ENCODE measurements at places on chromosomes 7 and 10. TPM values are rescaled to one million over a fixed set of nuclear protein-coding genes. Genes with fewer than 3 reads are reported as not detected.

GRCh38 chr10:1526436-1527055, 210.8 kb downstream of the ADARB2 start:
- DNase-seq: peak; percentile 45
- no peaks in the 10 kb centered on the region for H3K27me3 ChIP-seq
- no peak overlapping the region for H3K27ac ChIP-seq
- H3K4me3 ChIP-seq: no peak overlapping the region
- no peaks in the 10 kb centered on the region for H3K4me1 ChIP-seq
- no peaks in the 10 kb centered on the region for H3K36me3 ChIP-seq

DNA sequence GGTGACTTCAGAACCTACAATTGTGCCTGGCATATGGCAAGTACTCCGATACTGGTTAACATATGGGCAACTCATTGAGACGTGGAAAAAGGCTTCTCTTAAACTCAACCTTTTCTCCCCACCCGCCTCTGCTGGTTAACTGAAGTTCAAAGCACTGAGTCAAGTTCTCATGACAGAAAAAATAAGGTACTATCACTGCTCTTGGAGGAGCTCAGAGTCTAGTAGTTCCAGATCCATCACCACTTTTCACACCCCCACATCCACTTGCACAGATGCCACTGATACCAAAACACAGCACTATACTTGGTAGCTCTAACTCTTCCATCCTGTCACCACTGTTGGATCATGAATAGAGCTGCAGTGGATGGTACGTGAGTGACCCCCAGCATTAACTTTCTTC, 36.2 kb downstream of the CCDC6 start:
- peaks cover 16% of the 10 kb centered on the region for H3K4me1 ChIP-seq
- no peak overlapping the region for H3K27ac ChIP-seq
- DNase-seq: no peak

GRCh38 chr10:60380781-60381180, 8.9 kb downstream of the ANK3 start:
- no peak overlapping the region for H3K27ac ChIP-seq
- DNase-seq: no peak
- H3K4me1 ChIP-seq: peaks cover 4% of the 10 kb centered on the region

DNA sequence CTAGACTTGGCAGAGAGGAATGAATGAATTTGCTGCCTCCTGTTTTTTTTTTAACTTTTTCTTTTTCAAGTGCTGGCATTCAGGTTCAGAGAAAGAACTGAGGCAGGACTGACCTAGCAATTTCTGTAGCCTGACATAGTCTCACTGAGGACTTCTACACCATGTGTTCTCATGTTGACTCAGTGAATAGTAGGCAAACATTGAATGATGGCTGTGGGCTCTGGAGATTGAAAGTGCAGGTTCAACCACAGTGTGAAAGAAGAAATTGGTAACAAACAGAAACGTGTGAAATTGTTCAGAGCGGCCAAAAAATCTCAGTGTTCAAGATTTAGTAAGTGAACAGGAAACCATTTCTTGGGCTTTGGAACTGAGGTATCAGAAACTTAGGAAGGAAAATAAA, 322.4 kb upstream of the GHITM start:
- H3K4me3 ChIP-seq: no peak overlapping the region
- no peak overlapping the region for H3K27ac ChIP-seq
- no peaks in the 10 kb centered on the region for H3K4me1 ChIP-seq

DNA sequence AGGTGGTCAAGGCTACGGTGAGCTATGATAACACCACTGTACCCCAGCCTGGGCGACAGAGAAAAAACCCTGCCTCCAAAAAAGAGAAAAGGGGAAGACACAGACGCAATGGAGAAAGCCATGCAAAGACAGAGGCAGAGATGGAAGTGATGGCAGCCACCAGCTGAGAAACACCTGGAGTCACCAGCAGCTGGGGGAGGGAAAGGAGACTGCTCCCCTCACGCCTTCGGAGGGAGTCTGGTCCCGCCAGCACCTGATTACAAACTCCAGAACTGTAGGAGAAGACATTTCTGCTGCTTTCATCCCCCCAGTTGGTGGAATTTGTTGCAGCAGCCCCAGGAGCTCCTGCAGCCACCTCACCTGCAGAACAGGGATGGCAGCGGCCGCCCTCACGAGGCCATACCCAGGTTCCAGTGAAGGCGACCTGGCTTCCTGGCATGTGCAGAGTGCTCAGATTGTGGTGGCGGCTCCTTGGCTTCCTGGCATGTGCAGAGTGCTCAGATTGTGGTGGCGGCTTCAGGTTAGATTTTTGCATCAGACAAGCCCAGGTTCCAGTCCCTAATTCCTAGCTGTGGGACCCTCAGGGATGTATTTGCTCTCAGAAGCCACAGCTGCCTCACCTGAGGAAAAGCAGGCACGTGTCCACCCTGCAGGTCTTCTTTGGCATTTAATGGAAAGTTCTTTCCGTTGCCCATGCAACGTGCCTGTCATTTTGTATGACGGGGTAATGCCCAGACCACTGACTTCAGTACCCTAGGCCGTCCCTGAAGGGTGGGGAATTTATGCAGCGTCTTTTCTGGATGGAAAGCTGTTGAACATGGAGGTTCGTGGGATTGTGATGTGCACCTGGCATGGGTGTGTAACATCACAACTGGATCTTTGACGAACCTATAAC, 182.9 kb downstream of the EBF3 start:
- H3K4me3 ChIP-seq: no peak overlapping the region
- peak; percentile 42 for DNase-seq
- no peaks in the 10 kb centered on the region for H3K36me3 ChIP-seq
- H3K27me3 ChIP-seq: no peaks in the 10 kb centered on the region
- H3K4me1 ChIP-seq: no peaks in the 10 kb centered on the region

DNA sequence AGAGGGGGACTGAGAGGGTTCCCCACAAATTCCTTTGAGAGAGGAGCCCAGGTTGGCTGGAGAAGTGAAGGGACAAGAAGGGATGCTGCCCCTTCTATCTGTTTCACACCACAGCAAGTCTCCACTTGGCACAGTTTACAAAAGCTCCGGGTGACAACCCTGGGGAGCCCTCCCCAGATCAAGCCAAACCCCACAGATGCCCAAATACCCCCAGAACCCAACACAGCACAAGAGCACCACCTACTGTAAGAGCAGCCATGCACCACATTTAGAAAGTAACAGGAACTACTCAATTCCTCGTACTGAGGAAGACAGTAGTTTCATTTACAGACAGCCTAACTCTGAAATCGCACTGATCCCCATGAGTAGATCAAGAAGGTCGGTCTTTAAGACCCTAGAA, 67.8 kb upstream of the ATP6V0A4 start:
- H3K36me3 ChIP-seq: peaks cover 5% of the 10 kb centered on the region
- H3K27ac ChIP-seq: no peak overlapping the region
- H3K27me3 ChIP-seq: no peaks in the 10 kb centered on the region
- DNase-seq: no peak

DNA sequence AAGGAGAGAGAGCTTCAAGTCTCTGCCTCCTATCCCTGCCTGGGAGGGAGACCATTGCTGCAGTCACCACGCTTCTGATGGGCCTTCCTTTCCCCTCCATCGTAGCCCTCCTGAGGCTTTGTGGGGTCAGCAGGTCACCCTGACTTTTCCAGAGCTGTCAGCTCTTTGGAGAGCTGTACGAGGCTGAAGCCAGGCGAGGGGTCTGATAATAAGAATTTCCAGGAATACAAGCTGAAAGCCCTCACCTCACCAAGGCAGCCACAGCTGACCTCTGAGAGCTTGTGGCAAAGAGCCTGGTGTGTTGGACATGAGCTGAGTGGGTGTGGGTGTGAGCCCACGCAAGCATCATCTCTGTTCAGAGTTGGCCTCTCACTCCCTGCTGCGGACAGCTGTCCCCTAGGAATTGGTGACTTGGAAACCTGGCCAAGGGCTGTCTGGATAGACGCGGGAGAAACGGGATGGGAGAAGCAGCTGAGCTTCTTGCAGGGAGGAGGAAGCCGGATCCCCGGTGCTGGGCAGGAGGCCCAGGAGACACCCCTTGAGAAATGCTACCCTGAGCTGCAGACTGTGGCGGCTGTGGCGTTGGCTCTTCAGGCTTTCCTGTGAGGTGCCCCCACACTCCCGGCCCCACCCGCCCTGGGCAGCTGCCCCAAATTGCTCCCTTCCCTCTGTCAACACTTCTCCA, 122.1 kb upstream of the BTBD16 start:
- H3K36me3 ChIP-seq: peaks cover 37% of the 10 kb centered on the region
- DNase-seq: no peak

DNA sequence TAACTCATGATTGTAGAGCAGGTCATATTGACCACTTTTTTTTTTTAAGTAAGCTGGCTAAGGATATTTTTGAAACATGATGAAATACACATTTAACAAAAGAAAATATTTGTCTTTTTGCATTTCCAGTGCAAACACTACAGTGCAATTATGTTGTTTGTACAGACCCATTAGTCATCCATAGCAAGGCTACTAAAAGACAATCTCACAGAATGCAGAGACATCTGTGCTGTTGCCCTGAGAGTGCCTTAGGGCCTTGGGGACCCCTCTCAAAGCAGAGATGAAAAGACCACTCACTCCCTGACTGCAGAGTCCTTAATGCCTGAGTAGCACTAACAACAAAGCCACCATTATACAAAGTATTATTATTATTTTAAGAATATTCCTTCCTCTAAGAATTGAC, 104.5 kb downstream of the NRCAM start:
- DNase-seq: no peak
- no peaks in the 10 kb centered on the region for H3K27me3 ChIP-seq
- no peaks in the 10 kb centered on the region for H3K4me1 ChIP-seq
- no peak overlapping the region for H3K27ac ChIP-seq

DNA sequence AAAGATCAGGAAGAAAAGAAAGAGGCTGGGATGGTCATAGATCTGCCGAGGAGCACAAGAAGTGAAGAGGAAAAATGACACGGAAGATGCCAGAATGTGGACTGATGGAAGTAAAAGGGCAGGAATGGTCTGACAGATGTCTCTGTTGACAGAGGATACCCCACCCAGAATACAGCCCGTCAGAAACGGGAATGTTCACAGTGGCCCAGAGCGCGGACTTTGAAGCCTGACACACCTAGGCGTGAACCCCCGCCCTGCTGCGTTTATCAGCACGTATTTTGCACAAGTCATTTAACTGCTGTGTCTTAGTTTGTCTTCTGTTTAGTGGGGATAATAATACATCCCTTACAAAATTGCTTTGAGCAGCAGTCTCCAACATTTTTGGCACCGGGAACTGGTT, 27.1 kb downstream of the AKR1B1 start:
- no peaks in the 10 kb centered on the region for H3K27me3 ChIP-seq
- H3K27ac ChIP-seq: peak overlapping the region; percentile 79
- no peaks in the 10 kb centered on the region for H3K36me3 ChIP-seq

GRCh38 chr7:100532165-100533022, 6.6 kb upstream of the AGFG2 start:
- H3K4me3 ChIP-seq: no peak overlapping the region
- H3K27me3 ChIP-seq: no peaks in the 10 kb centered on the region
- H3K36me3 ChIP-seq: no peaks in the 10 kb centered on the region
- no peak overlapping the region for H3K27ac ChIP-seq

- H3K36me3 ChIP-seq: no peaks in the 10 kb centered on the region
- no peak for DNase-seq
- no peaks in the 10 kb centered on the region for H3K4me1 ChIP-seq
- H3K4me3 ChIP-seq: no peak overlapping the region
- H3K27me3 ChIP-seq: peaks cover 4% of the 10 kb centered on the region
- no peak overlapping the region for H3K27ac ChIP-seq
These were observed 33.4 kb upstream of the NPVF start for GRCh38 chr7:25261545-25262140.

GRCh38 chr10:30039988-30040387, 19.4 kb downstream of the JCAD start:
- H3K27ac ChIP-seq: peak overlapping the region; percentile 63
- peaks cover 23% of the 10 kb centered on the region for H3K4me1 ChIP-seq
- H3K27me3 ChIP-seq: no peaks in the 10 kb centered on the region
- no peaks in the 10 kb centered on the region for H3K36me3 ChIP-seq
- H3K4me3 ChIP-seq: no peak overlapping the region

- no peak for DNase-seq
- H3K4me3 ChIP-seq: no peak overlapping the region
- H3K4me1 ChIP-seq: no peaks in the 10 kb centered on the region
These were observed 207.7 kb downstream of the SNX10 start for GRCh38 chr7:26499315-26499897.

- no peak overlapping the region for H3K27ac ChIP-seq
- H3K27me3 ChIP-seq: peaks cover 16% of the 10 kb centered on the region
- DNase-seq: no peak
- H3K36me3 ChIP-seq: no peaks in the 10 kb centered on the region
- H3K4me3 ChIP-seq: no peak overlapping the region
- no peaks in the 10 kb centered on the region for H3K4me1 ChIP-seq
These were observed 334.8 kb downstream of the DNAJB6 start for GRCh38 chr7:157671358-157672255.

GRCh38 chr7:33155811-33156210, 26.4 kb downstream of the BBS9 start:
- no peaks in the 10 kb centered on the region for H3K27me3 ChIP-seq
- no peaks in the 10 kb centered on the region for H3K4me1 ChIP-seq

DNA sequence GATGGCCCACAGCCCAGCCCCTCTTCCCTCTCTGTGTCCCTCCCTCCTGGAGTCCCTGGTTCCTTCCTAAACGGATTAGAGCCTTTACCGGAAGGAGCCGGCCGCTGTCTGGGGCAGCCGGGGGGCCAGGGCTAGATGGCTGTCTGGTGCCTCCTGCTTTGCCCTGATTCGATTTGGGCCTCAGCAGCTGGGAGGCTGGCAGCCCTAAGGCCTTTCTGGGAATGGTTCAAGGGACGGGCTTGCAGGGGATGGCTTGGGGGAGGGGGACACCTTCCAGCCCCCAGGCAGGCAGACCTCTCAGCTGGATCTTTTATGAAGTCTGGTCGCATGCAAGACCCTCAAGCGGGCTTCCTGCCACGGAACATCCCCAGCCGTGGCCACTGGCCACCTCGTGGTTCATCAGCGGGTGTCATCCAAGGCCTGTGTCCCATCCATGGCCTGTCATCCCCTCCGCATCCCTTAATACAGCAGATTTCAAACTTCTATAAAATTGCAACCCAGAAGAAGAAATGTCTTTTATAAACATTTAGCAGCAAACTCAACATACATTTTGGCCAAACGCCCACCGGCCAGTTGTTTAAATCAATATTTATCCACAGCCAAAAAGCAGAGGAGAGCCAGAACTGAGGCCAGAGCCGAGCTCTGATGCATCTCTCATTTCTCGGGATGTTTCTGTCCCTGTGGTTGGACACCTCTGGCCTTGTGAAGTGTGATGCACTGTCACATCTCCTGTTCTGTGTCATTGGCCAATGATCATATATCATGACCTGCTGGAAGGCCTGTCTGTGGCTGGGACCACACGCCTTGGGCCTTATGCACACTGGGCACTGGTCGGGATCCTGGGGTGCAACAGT, 52.0 kb downstream of the GTF2IRD1 start:
- no peaks in the 10 kb centered on the region for H3K36me3 ChIP-seq
- H3K27ac ChIP-seq: no peak overlapping the region
- no peak overlapping the region for H3K4me3 ChIP-seq
- H3K27me3 ChIP-seq: no peaks in the 10 kb centered on the region
- no peak for DNase-seq
- no peaks in the 10 kb centered on the region for H3K4me1 ChIP-seq

- no peak overlapping the region for H3K27ac ChIP-seq
- DNase-seq: no peak
- H3K4me1 ChIP-seq: no peaks in the 10 kb centered on the region
- H3K36me3 ChIP-seq: no peaks in the 10 kb centered on the region
These were observed 103.0 kb upstream of the LSM8 start for GRCh38 chr7:118080947-118081346.

Gene ZNF33A
- total RNA-seq: 25.7 TPM

Gene POLL
- 30.4 TPM for total RNA-seq

Gene PRRT4
- total RNA-seq: 0.26 TPM

Gene C10orf67
- 1.6 TPM for total RNA-seq

Gene GPR22
- not detected for total RNA-seq

Gene WDFY4
- 26.5 TPM for total RNA-seq

Gene VGF
- total RNA-seq: not detected

Gene TYSND1
- total RNA-seq: 12.5 TPM
